Renal pelvis (tissue), 12 donors: ENCODE measurements at places on chromosomes 6 and 20. TPM values are rescaled to one million over a fixed set of nuclear protein-coding genes. Genes with fewer than 3 reads are reported as not detected.

EBF4 gene
- 35.2 TPM for polyA plus RNA-seq

GGTLC1 gene
- not detected for polyA plus RNA-seq

EDN3 gene
- polyA plus RNA-seq: 5.1 TPM

INSM1 gene
- polyA plus RNA-seq: not detected

FAM209B gene
- 0.48 TPM for polyA plus RNA-seq

BHLHE23 gene
- not detected for polyA plus RNA-seq

IL20RA gene
- 2.6 TPM for polyA plus RNA-seq

NCOA7 gene
- 42.6 TPM for polyA plus RNA-seq
